ENCODE measurements at places on chromosomes 16 and 17.
A peak's percentile ranks its signal among the peaks of the same experiment; 100 is the strongest.

- no peak for DNase-seq
These were observed 171.4 kb upstream of the DYNLRB2 start for GRCh38 chr16:80369138-80369958.

GRCh38 chr17:55420067-55420775, 1.4 kb downstream of the MMD start:
- no peak for DNase-seq

GRCh38 chr16:64617836-64618476, 503.9 kb downstream of the CDH11 start:
- no peak for DNase-seq

- no peak for DNase-seq
These were observed 88.2 kb upstream of the CACNG5 start for GRCh38 chr17:66746736-66747135.

GRCh38 chr17:8062807-8063483, 24.1 kb downstream of the ALOX15B start:
- DNase-seq, result no peak

DNA sequence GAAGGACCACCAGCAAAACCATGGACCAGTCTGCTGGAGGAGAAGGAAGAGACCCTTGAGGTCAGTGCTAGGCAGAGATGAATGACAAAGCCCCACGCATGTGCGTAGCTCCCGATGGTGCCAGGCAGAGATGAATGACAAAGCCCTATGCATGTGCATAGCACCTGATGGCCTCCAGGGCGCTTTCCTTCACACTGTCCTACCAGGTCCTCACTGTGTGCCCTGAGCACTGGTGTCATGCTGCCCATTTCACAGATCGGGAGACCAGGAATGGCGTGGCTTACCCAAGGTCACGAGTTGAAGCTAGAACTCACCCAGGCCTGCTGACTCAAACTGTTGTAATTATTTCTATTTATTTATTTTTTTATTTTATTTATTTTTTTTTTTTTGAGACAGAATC, 149.6 kb downstream of the KATNIP start:
- DNase-seq, result no peak

DNA sequence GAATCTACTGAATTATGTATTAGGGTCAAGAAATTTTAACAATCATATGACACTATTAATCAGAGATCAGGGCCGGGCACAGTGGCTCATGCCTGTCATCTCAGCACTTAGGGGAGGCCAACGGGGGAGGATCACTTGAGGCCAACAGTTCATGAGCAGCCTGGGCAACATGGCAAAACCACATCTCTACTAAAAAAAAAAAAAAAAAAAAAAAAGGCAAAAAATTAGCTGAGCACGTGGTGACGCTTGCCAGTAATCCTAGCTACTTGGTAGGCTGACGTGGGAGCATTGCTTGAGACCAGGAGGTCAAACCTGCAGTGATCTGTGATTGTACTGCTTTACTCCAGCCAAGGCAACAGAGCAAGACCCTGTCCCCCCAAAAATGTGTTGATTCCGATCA, 52.5 kb upstream of the CLEC3A start:
- DNase-seq, result no peak

- no peak for DNase-seq
These were observed 41.6 kb downstream of the EPN2 start for GRCh38 chr17:19278729-19279128.

- DNase-seq, result no peak
These were observed 808 bp upstream of the RGS11 start for GRCh38 chr16:276426-277077.

DNA sequence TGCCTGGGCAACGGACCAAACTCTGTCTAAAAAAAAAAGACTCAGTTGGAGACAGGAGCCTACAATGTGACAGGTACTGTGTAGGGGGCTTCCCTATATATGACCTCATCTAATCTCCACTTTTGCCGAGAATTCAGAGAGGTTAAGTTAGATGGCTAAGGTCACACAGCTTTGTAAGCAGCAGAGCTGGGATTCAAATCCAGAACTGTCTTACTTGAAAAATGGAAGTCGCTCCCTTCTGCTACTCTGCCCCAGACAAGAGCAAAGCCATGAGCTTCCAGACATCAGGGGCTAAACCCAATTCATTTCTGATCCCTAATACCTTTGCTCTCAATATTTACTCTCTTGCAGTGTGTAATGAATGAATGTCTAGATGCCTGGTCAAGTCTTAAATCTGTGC, 41.5 kb upstream of the ABCC12 start:
- no peak for DNase-seq

DNA sequence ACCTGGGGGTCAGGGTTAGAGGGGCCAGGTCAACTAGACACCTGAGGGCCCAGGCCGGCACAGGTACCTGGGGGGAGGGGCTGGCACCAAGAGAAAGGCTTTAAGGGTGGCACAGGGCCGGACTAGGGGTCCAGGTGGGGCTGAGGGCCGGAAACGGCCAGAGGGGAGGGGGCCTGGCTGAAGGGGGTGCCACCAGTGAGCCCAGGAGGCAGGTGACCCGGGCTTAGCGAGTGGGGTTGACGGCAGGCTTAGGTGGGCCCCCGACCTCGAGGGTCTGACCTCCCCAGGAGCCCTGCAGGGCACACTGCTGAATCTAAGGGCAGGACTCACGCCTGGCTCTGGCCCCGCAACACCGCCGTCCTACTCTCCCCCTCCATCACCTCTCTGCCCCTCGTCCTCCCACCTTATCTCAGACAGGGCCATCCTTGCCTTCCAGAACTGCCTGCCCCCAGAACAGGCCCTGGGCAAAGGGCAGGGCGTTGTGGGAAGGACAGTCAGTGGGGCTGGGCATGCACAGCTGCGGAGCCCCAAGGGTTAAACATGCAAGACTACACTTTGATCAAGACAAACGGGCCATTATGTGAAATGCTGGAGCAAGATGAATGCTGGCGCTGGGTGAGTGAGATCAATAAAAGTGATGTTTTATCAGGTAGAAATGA, 44.4 kb downstream of the ACTG1 start:
- no peak for DNase-seq

DNA sequence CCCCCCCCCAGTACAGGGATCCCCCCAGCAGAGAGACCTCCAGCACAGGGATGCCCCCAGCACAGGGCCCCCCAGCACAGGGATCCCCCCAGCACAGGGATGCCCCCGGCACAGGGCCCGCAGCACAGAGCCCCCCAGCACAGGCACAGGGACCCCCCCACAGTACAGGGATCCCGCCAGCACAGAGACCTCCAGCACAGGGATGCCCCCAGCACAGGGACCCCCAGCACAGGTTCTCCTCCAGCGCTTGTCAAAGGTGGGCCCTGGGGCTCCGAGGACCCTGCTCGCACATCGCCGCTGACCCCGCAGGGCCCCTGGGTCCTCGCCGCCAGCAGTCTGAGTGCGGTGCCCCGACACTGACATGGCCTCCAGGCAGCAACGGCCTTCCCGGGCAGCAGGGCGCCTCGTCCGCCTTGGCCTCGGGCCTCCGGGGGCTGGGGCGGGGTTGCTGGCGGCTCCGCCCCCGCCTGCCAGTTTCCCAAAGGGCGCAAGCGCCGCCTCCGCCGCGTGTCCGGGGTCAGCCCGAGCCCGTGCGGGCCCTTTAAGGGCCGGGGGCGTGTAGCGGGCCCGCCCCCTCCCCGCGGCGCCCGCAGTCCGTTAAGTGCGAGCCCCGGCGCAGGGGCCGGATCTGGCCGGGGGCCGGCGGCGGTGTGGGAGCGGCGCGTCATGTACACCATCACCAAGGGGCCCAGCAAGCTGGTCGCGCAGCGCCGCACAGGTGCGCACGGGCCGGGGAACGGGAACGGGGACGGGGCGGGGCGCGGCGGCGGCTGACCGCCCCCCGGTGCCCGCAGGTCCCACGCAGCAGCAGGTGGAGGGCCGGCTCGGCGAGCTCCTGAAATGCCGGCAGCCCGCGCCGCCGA, at the start of gene MCRIP2:
Gene MCRIP2, plus strand, starts transcription at position 503 of the 863 bp plus-strand sequence. Its CDS starts 164 bp downstream, at position 667.
- DNase-seq, result peak; percentile 46

- DNase-seq, result no peak
These were observed 47.2 kb downstream of the PITPNM3 start for GRCh38 chr17:6509031-6509771.

- DNase-seq, result no peak
These were observed 43.7 kb downstream of the TMEM132E start for GRCh38 chr17:34622862-34623623.

DNA sequence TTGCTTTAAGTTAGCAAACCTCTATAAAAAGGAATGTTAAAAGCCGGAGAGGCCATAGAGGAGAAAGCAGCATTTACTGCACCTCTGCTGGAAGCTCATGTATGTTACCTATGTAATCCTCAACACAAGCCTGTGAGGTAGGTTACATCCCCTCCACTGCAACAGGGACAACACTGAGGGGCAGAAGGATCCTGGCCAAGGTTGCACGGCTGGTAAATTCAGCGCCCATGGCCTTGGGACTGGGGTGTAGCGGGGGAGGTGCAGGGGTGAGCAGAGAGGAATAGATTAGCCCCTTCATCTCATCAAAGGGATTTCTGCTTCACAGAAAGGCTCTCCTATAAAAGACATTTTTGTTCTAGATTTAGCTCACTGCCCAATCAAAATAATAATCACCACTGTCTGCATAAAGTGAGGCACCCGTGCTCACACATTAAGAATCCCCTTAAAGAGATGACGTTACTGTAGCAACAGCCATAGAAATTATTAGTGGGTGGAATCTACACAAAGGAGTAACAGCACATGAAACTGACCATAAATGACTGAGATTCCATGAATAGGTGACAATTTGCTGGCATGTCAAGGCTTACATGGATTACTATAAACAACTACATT, 3.3 kb downstream of the ZCCHC14 start:
- DNase-seq, result no peak

DNA sequence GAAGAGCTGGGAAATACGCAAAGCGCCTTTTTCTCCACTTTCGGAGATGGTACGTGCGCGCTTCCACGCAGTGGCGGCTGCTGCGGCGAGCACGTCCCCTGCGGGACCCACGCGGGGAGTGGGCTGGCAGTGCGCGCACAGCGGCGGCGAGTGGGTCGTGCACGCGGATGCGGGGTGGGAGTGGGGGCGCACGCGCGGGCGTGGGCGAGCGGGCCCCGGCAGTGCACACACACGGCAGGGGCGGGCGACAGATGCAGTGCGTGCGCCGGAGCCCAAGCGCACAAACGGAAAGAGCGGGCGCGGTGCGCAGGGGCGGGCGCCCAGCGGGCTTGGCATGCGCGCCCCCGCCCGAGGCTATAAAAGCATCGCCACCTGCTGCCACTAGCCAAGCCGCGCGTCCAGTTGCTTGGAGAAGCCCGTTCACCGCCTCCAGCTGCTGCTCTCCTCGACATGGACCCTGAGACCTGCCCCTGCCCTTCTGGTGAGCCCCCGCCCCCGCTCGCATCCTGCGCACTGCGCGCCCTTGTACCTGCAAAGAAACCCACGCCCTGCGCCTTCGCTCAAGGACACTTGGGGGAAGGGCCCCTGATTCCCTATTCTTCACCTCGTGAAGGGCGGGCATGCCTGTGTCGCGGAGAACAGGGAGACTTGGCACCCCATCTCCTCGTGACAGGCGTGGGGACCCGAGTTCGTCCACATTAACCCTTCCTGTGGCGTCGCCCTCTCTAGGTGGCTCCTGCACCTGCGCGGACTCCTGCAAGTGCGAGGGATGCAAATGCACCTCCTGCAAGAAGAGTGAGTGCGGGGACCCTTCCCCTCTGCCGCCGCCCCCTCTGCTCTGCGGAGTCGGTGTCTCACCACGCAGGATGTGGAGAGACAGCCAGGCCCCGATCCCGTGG, at the start of gene MT3:
Gene MT3, plus strand, starts transcription at position 388 of the 899 bp plus-strand sequence. Its CDS starts 63 bp downstream, at position 451.
- no peak for DNase-seq

GRCh38 chr17:73973586-73974409, 229.7 kb upstream of the RPL38 start:
- DNase-seq, result no peak

GRCh38 chr16:19968891-19969683, 84.4 kb upstream of the GPRC5B start:
- DNase-seq, result no peak

- DNase-seq, result no peak
These were observed 239.9 kb downstream of the PRKCA start for GRCh38 chr17:66542129-66542966.

DNA sequence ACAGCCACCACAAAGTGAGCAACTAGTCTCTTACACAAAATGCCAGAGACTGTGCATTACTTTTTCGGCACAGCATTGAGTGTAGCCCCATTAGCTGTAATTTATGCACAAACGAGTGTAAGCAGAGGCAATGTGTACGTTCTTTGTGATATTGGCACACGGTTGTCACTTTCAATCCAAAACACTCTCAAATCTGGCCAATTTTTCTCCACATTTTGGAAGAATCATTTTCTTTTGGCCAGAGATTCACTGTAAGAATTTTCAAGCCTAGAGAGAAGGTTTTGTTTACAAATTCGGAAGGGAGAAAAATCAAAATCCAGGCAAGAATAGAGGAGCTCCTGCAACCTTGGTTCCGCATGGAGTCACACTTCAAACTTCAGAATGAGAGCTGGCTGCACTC, 15.4 kb upstream of the KIF2B start:
- no peak for DNase-seq

DNA sequence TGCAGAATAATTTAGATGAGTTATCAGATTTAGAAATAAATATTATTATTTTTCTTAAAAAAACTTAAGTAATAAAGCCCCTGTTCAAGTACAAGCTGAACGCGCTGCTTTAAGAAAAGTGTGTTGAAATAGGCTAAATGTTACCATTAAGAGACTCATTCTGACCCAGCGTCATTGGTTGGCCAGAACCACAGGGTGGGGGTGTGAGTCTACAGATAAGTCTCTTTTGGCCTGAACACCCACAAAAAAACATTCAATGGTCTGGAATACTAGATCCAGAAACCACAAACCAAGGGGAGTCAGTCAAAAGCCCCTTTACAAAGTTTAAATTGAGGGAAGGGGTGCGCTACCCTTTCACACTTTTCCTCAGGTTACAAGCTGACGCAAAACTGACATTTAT, 776.1 kb downstream of the KCNJ2 start:
- DNase-seq, result no peak

DNA sequence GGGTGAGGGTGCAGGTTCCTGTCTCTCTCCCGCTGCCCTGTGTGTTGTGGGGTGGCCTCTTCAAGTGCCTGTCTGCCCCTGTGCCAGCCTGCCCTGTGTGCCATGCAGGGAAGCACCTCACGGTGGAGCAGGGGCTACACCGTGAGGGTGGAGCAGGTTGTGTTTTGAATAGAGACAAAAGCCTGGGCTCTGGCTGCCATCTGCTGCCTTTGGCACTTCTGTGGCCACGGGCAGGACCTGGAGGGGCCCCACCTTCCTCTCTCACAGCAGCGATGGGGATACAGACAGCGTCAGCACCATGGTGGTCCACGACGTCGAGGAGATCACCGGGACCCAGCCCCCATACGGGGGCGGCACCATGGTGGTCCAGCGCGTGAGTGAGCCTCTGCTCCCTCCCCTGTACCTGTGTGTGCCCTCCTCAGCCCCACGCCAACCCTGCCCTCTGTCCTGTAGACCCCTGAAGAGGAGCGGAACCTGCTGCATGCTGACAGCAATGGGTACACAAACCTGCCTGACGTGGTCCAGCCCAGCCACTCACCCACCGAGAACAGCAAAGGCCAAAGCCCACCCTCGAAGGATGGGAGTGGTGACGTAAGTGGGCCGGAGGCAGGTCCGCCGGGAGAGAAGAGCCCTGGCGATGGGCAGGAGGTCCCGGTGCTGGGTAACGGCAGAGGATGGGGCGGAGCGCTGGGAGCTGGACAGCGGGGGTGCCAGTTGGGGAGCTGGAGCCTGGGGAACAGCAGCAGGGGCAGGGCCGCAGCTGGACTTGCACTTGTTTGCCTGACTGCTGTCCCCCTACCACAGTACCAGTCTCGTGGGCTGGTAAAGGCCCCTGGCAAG, 5.4 kb upstream of the C17orf107 start:
- no peak for DNase-seq
